ENCODE measurements at places on chromosomes 16 and 17.

- DNase-seq = no peak
These were observed 28.6 kb upstream of the TVP23A start for GRCh38 chr16:10847176-10847575.

- no peak for DNase-seq
These were observed 144.6 kb downstream of the DNAH9 start for GRCh38 chr17:11742886-11743285.

GRCh38 chr17:20092261-20092867 is 83.2 kb downstream of the SPECC1 start:
- DNase-seq = no peak

GRCh38 chr17:74403512-74404137 is 28.3 kb upstream of the GPRC5C start:
- DNase-seq = no peak

GRCh38 chr16:51757124-51757470 is 606.0 kb upstream of the SALL1 start:
- DNase-seq = no peak

GRCh38 chr17:78539781-78540180 is 37.4 kb downstream of the DNAH17 start:
- no peak for DNase-seq

DNA sequence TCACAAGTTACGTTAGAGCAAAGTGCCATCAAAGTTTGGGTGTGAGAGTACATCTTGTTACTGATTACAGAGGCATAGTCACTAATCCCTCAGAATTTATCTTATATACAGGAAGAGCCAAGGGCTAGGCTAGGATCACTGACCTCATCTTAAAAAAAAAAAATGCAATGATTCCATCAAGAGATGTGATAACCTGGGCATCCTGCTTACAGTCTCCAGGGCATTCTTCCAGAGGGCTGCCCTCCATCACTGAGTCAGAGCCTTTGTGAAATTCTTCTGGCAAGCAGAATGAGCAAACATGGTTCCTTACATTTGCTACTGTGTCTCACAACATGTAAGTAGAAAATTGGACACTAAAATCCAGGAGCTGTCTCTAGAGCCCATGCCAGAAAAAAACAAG is 410.6 kb downstream of the ZFHX3 start:
- DNase-seq = peak; percentile 79

- DNase-seq = peak; percentile 100
These were observed 162.9 kb downstream of the COPRS start for GRCh38 chr17:31696184-31696602.
